NCI-H82 (cell line): ENCODE measurements at places on chromosomes 3 and 15.

GRCh38 chr15:55915876-55916567, 77.4 kb downstream of the NEDD4 start:
- no peak for DNase-seq

- peak; percentile 44 for DNase-seq
Measured at GRCh38 chr3:143348486-143349327, 229.1 kb downstream of the CHST2 start.

DNA sequence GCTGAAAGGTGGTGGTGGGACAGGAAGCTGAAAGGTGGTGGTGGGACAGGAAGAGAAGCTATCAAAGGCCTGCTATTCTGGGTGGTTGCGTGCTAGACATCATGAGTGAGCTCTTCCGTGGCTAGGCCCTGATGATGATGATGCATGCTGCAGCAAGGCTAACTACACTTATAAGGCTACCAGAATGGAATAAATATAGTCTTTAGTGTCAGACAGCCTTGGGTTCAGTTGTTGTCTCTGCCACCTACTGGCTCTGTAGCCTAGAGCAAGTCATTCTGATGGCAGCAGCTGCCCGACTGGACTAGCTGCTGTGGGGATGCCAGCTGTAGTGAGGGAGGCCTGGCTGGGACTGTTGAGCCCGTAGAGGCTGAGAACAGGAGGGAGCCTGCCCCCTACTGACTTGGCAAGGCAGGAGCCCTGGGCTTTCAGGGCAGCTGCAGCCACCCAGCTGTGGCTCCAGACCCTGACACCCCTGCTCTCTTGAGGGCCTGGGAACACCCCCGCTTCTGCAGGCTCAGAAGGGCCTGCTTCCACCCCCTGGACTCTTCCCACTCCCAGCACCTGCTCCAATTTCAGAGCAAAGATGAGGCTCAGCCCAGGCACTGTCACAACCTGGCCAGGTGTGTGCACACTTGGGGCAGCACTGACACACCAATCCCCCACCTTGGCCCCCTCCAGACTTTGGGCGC, 21.4 kb upstream of the ZBED2 start:
- peak; percentile 38 for DNase-seq

DNA sequence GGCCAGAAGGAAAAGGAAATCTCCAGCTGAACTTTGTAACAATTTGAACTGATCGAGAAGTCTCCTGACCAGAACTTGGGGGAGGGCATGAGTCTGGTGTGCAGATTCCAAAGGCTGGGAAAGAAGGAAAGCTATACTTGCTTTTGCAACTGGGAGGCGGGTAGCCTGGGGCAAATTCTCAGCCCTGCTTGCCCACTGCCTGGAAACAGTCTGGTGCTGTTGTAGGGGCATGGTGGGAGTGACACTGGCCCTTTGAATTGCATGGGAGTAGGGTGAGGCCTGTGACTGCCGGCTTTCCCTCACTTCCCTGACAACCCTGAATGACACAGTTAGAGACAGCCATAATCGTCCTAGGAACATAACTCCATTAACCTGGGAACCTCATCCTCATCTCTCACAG, 114.0 kb upstream of the POU1F1 start:
- DNase-seq: no peak

DNA sequence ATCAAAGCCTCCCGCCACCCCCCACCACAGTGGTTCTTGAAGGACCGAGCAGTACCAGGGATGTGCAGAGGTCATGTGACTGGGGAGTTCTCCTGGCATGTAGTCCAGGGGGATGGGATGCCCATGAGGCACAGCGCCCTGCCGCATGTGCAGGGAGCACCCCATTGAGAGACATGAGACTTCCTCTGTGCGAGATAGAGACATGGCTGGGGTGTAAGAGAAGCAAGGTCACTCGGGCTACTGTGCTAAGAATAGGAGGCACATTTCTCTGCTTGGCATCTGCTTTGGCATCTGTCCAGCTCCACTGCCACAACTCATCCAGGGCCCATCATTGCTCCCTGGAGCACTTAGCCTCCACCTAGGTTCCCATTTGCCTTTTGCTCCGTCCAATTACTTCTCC, 2.4 kb upstream of the CYP1A1 start:
- no peak for DNase-seq

GRCh38 chr3:46717447-46718231, at the start of gene PRSS50:
TSS of gene PRSS50 (minus strand) at chr3:46717869. CDS start at chr3:46717824, 45 bp downstream.
- DNase-seq: no peak

DNA sequence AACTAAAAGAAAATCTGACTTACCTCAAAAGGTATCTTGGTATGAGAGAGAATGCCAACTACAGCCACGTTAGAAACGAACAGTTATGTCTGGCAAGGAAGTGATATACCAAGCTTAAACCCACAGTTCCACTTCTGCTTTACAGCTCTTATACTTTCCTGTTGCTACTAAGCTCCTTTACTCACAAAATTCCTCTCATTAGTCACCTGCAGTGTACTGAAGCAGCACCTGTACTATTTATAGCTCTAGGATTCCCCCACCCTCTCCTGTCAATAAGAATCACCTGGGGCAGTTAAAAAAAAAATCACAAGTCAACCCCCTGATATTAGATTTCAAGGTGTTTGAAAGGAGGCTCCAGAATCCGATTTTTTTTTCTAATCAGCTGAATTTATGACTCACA, 2.9 kb upstream of the TMEM266 start:
- no peak for DNase-seq

DNA sequence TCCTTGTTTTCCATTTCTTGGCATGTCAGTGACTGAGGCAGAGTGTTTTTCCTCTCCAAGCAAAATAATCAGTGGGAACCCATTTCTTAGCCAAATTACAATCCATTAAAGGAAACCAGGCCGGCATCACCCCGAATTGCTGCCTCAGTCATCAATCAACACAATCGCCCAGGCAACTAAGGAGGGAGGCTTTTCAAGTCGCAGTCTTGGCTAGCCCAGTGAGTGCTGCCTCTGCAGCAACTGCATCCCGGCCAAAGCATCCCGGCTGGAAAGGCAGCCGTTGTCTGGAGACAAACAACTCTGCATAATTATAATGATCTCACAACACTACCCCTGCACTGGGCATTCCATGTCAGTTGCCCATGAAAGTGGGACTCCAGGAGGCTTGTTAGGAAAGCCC, 213.5 kb upstream of the PRICKLE2 start:
- DNase-seq: no peak

DNA sequence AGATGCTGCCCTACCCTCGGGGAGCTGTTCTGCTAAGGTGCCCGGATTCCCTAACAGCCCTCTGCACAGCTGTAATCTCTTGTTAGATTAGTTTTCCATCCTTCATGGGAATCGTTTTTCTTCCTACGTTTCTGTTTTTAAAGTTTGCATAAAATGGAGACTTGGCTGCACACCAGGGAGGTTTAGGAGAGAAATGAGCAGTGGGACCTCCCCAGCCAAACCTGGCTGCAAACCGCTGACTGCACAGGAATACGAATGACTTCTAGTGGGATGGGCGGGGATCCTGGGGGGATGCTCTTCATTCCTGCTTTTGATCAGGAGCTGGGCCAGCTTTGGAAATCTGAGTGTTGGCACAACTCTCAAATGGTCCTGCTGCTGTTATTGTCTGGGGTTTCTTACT, 77.5 kb downstream of the THSD4 start:
- DNase-seq: no peak

GRCh38 chr15:51191072-51191670, 96.5 kb upstream of the TNFAIP8L3 start:
- no peak for DNase-seq

GRCh38 chr3:176916777-176917176, 280.5 kb downstream of the TBL1XR1 start:
- no peak for DNase-seq

DNA sequence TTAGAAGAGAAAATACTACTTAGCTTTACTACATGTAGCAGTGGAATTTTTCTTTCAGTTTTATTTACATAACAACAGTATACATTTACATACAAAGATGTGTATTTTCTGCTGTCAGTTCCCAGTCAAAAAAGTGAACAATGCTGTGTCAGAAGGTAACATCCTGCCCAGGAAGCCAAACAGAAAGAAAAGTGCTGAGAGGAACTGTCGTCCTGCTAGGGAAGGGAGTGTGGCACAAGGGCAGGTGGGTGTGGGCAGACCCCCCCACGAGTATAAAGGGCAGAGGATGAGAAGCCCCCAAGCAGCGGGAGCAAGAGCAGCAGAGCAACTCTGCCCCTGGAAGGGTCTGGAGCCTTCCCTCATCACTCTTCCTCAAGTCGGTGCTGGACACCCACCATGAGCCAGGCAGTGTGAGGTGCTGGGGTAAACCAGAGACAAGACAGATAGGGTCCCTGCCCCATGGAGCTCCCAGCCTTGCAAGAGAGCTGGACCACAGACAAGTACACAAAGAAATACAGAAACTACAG, 39.7 kb downstream of the TBC1D2B start:
- DNase-seq: no peak

GRCh38 chr3:58000306-58001085, 7.7 kb upstream of the FLNB start:
- no peak for DNase-seq

GRCh38 chr3:128394033-128394432, 72.7 kb downstream of the DNAJB8 start:
- DNase-seq: no peak

GRCh38 chr3:142285083-142285517, 59.7 kb upstream of the GK5 start:
- DNase-seq: peak; percentile 88

- no peak for DNase-seq
Measured at GRCh38 chr15:50262533-50262932, 3.0 kb downstream of the HDC start.

GRCh38 chr3:41088882-41089281, 110.4 kb upstream of the CTNNB1 start:
- DNase-seq: no peak

DNA sequence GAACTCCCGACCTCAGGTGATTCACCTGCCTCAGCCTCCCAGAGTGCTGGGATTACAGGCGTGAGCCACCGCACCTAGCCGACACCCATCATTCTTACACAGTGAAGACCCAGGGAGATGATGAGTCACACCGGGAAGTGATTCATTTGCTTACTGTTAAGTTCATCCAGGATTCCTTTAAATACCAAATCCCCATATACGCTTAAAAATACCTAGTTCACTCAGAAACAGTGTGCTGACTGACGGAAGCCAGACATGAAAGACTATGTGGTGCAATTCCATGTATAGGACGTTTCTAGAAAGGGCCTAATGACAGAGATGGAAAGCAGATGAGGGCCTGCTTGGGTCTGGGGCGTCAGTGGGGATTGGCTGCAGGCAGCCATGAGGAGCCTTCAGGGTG, 75.2 kb downstream of the APBA2 start:
- DNase-seq: no peak

GRCh38 chr15:81809543-81809942, 236.3 kb downstream of the MEX3B start:
- DNase-seq: peak; percentile 69

DNA sequence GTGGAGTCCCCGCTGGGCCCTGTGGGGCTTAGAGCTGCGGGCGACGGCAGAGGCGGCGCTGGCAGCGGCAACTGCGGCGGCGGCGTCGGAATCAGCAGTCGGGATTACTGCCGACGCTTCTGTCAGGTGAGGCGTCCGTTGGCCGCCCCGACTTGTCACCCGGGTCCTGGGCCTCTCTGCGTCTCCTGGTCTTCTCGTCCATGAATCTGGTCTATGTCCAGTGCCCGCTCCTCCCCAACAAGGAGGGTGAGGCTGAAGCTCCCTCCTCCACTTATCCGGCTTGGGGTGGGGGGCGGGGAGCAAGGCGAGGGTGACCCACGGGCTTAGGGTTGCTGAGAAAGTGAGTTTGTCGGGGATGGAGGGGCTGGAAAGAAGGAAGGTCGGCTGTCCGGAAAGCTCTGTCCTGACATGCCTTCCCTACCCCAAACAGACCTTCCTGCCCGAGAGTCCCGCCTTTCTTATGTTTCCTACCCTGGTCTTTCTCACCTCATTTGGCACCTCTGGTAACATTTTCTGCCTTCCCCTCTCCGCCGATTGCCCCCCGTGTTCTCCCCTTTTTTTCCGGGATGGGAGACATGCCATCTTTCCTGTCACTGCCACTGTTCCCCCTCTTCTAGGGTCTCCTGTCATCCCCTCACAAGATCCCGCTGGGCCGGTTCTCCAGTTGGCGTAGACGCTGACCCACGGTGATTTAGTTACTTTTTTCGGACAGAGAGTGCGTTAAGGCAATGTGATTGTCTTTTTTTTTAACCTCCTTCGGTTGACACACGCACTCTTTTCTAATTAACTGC, 520 bp downstream of the ZNF654 start:
- DNase-seq: peak; percentile 55

DNA sequence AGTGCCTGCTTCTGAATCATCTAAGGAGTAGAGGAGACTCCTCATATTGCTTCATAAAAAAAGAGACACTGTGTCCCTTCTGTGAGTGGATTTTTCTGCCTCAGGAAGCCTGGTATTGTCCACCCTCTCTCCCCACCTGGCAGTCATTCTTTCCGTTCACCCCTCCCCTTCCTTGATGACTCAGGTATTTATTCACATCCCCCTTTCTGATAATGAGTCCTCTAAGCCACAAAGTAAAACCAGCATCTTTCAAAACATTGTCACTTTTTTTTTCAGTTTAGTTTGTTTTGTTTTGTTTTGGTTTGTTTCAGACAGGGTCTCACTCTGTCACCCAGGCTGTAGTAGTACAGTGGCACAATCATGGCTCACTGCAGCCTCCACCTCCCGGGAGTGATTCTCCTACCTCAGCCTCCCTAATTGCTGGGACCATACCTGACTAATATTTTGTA, 65.2 kb upstream of the UBE2E1 start:
- DNase-seq: peak; percentile 18

- DNase-seq: no peak
Measured at GRCh38 chr3:172786036-172786435, 35.5 kb downstream of the ECT2 start.

DNA sequence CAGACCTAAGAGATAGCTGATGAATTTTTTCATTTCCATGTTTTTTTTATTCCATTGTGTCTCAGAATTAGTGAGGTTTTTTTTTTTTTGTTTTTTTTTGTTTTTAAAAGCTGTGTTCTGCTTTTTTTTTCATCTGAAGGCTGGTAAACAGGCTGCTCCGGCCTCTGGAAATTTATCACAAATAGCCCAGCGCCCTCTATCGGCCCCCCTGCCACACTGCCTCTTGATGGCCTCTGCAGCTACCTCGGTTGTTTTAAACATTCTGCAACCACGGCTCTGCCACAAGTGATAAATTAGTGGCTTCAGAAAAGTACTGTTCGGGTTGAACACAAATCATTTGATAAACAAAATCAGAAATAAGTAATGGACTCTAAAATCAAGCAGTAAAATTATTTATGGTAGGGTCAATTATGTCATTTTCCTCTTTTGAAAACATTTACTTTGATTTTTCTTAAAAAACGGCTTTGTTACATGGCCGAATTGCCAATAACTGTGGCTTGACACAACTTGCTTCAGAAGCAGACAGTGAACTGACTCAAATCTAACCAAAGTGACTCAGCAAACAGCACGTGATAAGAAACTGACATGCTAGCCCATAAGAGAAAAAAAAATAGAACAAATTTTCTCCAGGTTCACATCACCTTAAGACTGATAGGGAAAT, 87.8 kb downstream of the RSL24D1 start:
- peak; percentile 83 for DNase-seq
